Endodermal cell (in vitro differentiated cells): ENCODE measurements at places on chromosomes 3 and 15. TPM values are rescaled to one million over a fixed set of nuclear protein-coding genes. Genes with fewer than 3 reads are reported as not detected.

GRCh38 chr15:34620814-34621213, 37.4 kb upstream of the GOLGA8B start:
- no peaks in the 10 kb centered on the region for H3K36me3 ChIP-seq
- no peak for DNase-seq
- H3K27ac ChIP-seq: no peak overlapping the region
- H3K4me3 ChIP-seq: no peak overlapping the region
- H3K27me3 ChIP-seq: peaks cover 11% of the 10 kb centered on the region

- H3K36me3 ChIP-seq: no peaks in the 10 kb centered on the region
- H3K4me3 ChIP-seq: no peak overlapping the region
- peaks cover 73% of the 10 kb centered on the region for H3K27me3 ChIP-seq
- no peak overlapping the region for H3K27ac ChIP-seq
- DNase-seq: no peak
- H3K4me1 ChIP-seq: no peaks in the 10 kb centered on the region
Observed at GRCh38 chr3:159123877-159124276, 322.0 kb downstream of the MFSD1 start.

DNA sequence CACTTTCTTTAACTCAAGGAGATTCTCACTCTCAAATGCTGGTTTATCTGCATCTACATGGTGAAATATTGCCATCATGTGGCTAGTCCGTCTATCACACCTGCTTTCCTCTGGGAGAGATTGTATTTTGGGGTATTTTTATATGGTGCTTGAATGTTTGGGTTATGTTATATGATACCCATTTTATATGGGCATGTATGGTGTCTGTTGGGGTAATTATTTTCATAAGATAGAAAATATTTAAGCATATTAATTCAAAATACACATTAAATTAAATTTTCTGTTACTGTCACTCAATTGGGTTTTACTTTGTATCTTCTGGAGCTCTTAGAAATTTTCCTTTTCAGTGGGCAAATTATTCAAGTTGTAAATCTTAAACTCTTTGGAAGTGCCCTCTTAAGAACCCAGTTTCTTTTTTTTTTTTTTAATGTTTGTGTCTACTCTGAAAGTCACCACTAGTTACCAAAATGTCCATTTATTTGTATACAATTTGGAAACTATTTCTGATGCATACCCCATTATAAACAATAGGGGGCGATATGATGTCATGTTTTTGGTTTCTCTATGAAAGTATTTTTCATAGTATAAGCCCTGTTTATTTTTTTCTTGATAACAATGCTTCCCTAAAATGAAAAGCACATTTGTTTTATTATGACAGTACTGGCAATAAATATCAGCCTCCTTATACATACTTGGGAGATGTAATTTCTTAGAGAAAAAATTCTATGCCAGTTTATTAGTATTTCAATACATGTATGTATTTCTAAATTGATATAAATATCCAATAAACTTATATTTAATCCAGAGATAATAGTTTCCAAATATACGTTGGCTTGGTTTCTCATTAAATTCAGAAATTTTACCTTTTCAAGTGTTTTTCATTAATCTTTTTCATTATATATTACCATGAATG, 36.1 kb upstream of the PLSCR5 start:
- no peaks in the 10 kb centered on the region for H3K36me3 ChIP-seq
- no peaks in the 10 kb centered on the region for H3K4me1 ChIP-seq
- H3K4me3 ChIP-seq: no peak overlapping the region
- H3K27ac ChIP-seq: no peak overlapping the region

Gene SPINT1
- total RNA-seq: 129 to 137 TPM (median 132 TPM) in 3 replicates

GRCh38 chr3:142808103-142808917, 80.6 kb downstream of the PCOLCE2 start:
- peak overlapping the region; percentile 6 for H3K27ac ChIP-seq
- no peaks in the 10 kb centered on the region for H3K27me3 ChIP-seq
- peaks cover 8% of the 10 kb centered on the region for H3K36me3 ChIP-seq
- no peak overlapping the region for H3K4me3 ChIP-seq
- DNase-seq: no peak

Gene SLC27A2
- 4.7 to 6.8 TPM (median 6.4 TPM) in 3 replicates for total RNA-seq

- no peaks in the 10 kb centered on the region for H3K27me3 ChIP-seq
- no peak overlapping the region for H3K4me3 ChIP-seq
- H3K4me1 ChIP-seq: peaks cover 4% of the 10 kb centered on the region
- DNase-seq: no peak
- no peak overlapping the region for H3K27ac ChIP-seq
- H3K36me3 ChIP-seq: no peaks in the 10 kb centered on the region
Observed at GRCh38 chr15:42080919-42081830, 13.2 kb downstream of the PLA2G4D start.

GRCh38 chr3:36784138-36784635, 19.8 kb upstream of the DCLK3 start:
- no peak overlapping the region for H3K4me3 ChIP-seq
- H3K36me3 ChIP-seq: no peaks in the 10 kb centered on the region
- no peaks in the 10 kb centered on the region for H3K4me1 ChIP-seq
- no peak for DNase-seq
- no peak overlapping the region for H3K27ac ChIP-seq
- H3K27me3 ChIP-seq: no peaks in the 10 kb centered on the region

DNA sequence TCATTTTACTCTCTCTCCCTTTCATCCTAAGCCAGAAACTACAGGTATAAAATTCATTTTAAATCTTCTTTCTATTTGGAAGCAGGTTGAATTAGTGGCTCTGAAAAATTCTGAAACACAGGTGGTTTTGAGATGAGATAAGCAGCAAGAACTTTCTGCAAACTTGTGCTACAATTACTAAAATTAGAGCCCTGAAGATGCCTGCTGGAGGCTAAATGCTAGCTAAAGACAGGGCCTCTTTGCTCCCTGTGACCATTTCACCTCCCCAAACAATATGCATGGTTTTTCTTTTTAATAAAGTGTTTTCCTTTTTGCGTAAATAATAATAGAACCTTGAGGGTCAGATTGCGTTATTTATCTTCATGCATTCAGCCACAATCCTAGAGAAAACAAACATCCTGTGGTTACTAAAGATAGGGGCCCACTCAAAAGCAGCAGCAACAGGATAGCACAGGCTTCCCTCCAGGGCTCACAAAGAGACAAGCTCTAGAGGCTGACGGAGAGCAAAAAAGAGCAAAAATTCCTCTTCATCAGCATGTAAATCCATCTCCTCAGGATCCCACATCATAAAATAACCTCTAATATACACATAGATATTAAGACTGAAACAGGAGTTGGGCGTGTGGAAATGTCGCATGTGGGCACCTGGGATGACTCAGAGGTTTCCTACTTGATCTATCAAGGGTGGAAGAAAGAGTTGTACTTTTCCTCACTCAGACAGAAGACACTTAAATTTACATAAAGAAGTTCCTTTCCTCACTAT, 26.5 kb upstream of the CP start:
- no peak overlapping the region for H3K27ac ChIP-seq
- H3K36me3 ChIP-seq: no peaks in the 10 kb centered on the region
- no peak for DNase-seq

DNA sequence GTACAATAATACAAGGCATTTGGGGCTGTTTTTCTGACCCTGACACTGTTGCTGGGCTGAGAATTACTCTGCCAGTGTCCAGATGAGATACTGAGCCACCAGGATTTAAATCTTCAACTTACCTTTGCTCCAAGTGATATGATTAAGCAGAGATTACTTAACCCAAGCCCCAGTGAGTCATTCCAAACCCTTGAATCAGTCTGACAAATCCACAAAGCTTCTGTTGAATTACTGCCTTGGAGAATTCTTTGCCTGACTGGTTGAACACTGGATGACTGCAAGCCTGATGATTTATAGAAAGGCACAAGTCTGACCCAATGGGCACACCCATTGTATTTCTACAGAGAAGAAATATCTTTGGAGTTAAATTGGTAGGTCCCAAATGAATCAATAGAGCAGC, 88.2 kb upstream of the TSC22D2 start:
- peaks cover 10% of the 10 kb centered on the region for H3K4me1 ChIP-seq
- H3K4me3 ChIP-seq: no peak overlapping the region
- DNase-seq: no peak

DNA sequence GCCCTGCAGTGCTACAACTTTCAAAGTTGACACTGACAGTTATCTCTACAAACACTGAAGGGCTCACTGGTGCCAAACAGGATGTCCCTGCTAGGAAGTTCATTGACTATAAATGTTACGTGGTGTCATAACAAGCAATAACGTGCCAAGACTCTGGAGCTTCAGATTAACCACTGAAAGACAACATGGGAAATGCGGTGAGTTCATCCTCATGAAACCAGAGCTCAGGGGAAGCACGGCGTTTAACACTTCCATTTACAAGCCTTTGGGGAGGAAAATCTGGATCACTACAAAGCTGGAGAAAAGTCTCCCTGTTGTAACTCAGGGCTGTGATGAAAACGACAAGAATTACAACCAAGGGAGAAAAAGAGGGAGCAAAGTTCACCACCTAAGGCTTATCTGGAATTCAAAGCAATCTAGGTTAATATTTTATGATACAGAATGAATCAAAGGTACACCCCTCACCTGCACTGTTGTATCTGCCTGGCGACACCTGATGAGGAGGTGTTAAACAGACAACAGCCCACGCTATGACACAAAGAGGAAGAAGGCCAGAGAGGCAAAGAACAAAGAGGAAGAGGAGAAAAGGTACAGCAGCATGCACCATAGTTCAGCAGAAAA, 27.0 kb downstream of the SHQ1 start:
- DNase-seq: no peak
- H3K4me3 ChIP-seq: no peak overlapping the region
- peaks cover 9% of the 10 kb centered on the region for H3K4me1 ChIP-seq
- H3K36me3 ChIP-seq: peaks cover 9% of the 10 kb centered on the region
- no peaks in the 10 kb centered on the region for H3K27me3 ChIP-seq

Gene HTR3E
- total RNA-seq: not detected in 3 replicates

Gene THRB
- 0.23 to 0.50 TPM (median 0.24 TPM) in 3 replicates for total RNA-seq

DNA sequence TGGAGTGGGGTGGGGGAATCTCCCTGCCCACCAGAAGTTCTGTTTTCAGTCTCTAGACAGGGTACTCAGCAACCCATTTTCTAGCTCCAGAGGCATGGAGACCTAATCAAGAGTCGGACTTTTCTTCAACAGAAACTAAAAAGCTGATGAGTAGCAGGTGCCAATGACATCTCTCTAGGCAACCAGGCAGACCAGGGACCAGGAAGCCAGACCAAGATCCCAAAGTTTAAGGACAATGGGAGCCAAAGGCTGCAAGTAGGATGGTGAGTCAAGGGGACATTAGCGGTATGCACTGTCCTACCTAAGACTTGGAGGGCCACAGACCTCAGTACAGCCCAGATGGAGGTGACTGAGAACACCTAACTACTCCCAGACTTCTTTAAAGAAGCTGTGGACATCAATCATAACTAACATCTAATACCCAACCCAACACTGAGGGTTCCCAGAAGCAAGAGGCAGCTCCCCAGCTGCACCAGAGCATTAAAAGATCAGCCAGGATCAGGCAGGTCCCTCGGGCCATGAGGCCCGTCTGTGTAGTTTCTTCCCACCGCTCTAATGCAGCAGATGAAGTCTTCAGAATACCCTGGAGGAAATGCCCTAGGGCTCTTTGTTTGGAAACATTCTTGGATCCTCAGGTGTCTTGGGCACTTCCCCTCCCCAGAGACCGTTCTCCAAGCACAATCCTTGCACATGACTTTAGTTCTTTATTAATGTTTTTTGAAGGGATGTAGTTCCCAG, 979 bp downstream of the CCDC71 start:
- H3K36me3 ChIP-seq: peaks cover 26% of the 10 kb centered on the region
- DNase-seq: no peak
- peaks cover 4% of the 10 kb centered on the region for H3K4me1 ChIP-seq
- peaks cover 15% of the 10 kb centered on the region for H3K27me3 ChIP-seq
- H3K27ac ChIP-seq: no peak overlapping the region
- H3K4me3 ChIP-seq: peak overlapping the region; percentile 99
